ENCODE measurements at places on chromosomes 6 and 20.

DNA sequence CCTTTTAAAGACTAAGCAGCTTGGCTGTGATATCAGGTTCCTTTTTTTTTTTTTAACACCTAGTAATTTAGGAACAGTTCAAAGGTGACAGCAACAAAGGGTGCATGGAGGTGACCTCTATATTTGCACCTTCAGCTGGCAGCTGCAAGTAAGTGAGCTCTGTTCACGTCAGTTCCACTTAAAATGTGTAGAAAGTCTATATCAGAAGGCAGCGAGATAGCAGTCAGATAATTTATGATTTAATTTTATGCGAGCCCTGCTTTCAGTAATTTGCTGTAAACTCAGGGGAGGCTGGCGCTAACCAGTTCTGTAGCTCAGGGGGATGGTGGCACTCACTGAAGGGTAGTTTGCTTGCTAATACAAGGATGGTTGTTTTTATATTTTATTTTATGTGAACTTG lies 602.8 kb upstream of the MMS22L start:
- no peak for DNase-seq

- no peak for DNase-seq
Observed at GRCh38 chr6:79422666-79423065, 114.6 kb downstream of the LCA5 start.

- no peak for DNase-seq
Observed at GRCh38 chr6:89562093-89562973, 76.2 kb downstream of the LYRM2 start.

- DNase-seq = no peak
Observed at GRCh38 chr20:57342829-57343228, 8.2 kb upstream of the RAE1 start.

DNA sequence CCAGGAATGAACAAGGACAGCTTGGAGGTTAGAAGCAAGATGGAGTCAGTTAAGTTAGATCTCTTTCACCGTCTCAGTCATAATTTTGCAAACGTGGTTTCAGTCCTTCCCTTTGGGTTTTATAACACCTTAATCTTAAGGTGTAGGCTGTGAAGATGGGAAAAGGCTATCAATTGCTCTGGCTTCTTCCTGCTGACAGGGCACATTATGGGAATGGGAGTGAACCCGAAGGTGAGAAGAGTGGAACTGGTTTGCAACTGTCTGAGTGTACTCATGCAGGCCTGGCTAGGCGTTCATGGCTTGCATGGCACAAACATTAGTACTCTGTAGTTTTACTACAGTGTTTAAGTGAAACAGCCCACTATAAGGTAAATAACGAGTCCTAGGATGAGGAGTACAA lies 9.4 kb downstream of the TAF8 start:
- no peak for DNase-seq

GRCh38 chr6:53244958-53245357 lies 96.3 kb upstream of the GCM1 start:
- DNase-seq = peak; percentile 10

- DNase-seq = no peak
Observed at GRCh38 chr6:146041282-146041681, 12.4 kb downstream of the GRM1 start.

- no peak for DNase-seq
Observed at GRCh38 chr20:35517125-35517524, 12.3 kb downstream of the C20orf173 start.

GRCh38 chr6:81865712-81866111 lies 113.2 kb upstream of the TENT5A start:
- DNase-seq = no peak

GRCh38 chr20:38863024-38863851 lies 57.7 kb downstream of the PPP1R16B start:
- DNase-seq = peak; percentile 57
